Breast epithelium (tissue), 4 donors: ENCODE measurements at places on chromosomes 6 and 20. TPM values are rescaled to one million over a fixed set of nuclear protein-coding genes. Genes with fewer than 3 reads are reported as not detected.

The UST gene
- total RNA-seq, result 13.2 TPM

- no peaks in the 10 kb centered on the region for H3K27me3 ChIP-seq
- peaks cover 17% of the 10 kb centered on the region for H3K4me1 ChIP-seq
- no peaks in the 10 kb centered on the region for H3K36me3 ChIP-seq
- DNase-seq, result no peak
- peak overlapping the region; percentile 40 for H3K27ac ChIP-seq
- H3K4me3 ChIP-seq, result no peak overlapping the region
These were observed 57.2 kb downstream of the LYRM4 start for GRCh38 chr6:5203546-5203945.

DNA sequence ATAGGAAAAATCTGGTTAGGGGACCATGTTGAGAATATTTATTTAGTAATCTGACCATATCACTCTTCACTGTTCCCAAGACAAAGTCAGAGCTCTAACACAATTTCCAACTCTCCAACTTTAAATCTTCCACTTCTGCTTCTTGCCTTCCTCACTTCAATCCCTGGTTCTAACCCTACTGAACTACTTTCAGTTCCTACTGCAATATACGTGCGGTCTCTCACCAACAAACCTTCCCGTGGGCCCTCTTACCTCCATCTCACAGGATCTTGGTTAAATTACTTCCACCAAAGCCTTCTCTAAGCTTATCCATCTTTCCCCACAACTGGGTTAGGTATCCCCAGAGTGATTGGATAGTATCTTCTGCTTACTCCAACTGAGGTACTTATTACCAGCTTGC, 8.0 kb downstream of the EIF2S2 start:
- DNase-seq, result no peak
- H3K27me3 ChIP-seq, result no peaks in the 10 kb centered on the region
- H3K36me3 ChIP-seq, result peaks cover 10% of the 10 kb centered on the region
- H3K4me1 ChIP-seq, result no peaks in the 10 kb centered on the region
- no peak overlapping the region for H3K4me3 ChIP-seq
- H3K27ac ChIP-seq, result no peak overlapping the region

DNA sequence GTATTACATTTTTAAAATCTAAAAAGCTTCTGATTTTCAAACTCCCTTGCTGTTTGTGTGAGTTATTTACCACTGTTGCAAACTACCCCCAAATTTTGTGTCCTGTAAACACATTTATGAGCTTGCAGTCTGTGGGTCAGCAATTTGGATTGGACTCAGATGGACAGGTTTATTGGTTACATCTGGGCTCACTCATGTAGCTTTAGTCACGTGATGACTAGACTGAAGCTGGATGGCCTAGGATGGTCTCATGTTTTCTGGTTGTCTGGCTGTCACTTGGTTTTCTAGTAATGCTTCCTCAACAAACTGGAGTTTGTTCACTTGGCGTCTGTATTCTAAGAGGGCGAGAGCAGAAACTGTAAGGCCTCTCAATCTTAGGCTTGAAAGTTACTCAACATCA, 12.2 kb upstream of the C6orf58 start:
- H3K36me3 ChIP-seq, result no peaks in the 10 kb centered on the region
- no peak overlapping the region for H3K4me3 ChIP-seq
- no peak for DNase-seq
- H3K27me3 ChIP-seq, result no peaks in the 10 kb centered on the region
